ENCODE measurements at places on chromosomes 5 and 9.

DNA sequence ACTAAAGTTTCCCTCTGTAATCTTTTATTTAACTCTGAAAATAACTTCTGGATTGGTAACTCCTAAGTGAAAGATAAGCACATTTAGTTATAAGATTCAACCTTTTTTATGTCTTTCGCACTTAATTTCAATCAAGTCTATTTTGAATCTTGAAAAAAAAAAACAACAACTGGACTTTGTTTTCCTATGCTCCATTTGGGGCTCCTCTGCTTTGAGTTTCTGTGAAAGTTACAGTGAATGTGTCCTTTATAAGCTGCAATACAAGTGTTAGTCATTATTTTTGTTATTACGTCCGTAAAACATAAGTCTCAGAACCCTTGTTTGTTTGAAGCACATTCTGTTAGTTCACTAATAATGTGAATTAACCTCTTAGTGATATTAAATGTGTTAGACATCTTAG, 276.8 kb downstream of the ADAMTS6 start:
- no peak for DNase-seq

GRCh38 chr5:176415240-176415951, 943 bp downstream of the CLTB start:
- no peak for DNase-seq

DNA sequence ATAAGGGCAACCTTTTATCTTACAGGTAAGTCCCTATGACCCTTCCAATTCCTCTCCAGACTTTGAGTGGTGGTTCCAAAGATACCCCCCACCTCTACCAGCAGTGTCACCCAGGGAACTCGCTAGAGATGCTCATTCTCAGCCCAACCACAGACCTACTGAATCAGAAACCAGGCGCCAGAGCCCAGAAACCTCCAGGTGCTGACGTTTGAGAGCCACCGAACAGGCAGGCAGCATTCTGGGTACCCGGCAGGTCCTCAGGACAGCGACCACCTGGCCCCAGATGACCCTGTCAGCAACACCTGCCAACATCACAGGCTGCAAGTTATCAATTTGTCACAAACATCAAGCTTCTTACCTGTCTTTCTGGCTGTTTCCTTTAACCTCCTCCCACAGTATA, 19.5 kb downstream of the RAPGEF1 start:
- DNase-seq: peak; percentile 75

- no peak for DNase-seq
Measured at GRCh38 chr5:122181863-122182262, 52.5 kb downstream of the ZNF474 start.

GRCh38 chr5:127878174-127878750, 175.1 kb downstream of the CCDC192 start:
- DNase-seq: peak; percentile 30

DNA sequence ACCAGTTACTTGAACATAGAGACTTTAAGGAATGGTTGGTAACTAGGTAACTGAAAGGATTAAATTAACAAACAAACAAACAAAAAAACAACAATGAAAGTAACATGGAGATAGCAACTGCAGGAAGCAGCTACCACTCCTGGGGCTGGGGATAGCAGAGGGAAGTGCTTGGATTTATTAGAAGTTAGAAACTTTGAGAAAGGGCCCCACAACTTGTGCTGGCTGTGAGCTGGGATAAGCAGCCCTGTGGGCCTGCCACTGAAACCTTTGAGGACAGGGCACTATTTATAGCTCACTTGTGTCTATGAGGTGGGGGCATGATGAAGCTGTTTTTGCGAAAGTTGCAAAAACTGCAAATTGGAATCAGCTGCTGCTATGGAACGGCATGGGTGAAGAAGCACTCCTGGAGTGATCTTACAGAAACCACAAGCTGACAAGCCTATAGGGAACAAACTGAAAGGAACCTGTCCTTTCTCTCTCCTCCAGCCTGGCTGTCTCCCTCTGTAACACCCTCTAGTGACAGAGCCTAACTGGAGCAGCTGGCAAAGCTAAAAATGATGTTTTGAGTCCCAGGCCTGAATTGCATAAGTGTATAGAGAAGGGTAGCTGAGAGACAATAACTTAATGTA, 91.4 kb upstream of the RANBP6 start:
- DNase-seq: peak; percentile 63

GRCh38 chr5:40226906-40227305, 452.8 kb upstream of the PTGER4 start:
- no peak for DNase-seq

DNA sequence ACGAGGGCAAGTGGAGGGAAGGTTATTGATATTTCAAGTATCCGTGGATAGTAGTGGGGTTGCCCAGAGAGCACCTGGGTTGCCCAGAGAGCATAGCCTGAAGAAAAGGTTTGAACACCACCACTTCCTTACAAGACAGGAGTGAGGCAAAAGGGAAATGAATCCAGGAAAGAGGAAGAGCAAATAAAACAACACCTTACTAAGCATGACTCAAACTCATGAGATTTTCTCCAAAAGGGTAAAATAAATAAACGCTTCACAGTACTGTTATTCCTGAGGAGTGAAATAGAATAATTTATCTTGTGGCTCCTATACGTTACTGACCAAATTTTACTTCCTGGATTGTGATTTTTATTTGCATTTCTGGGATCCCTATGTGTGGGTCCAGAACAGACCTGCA, 65.2 kb upstream of the PTPRD start:
- no peak for DNase-seq

GRCh38 chr9:108662091-108662875, 193.5 kb downstream of the ACTL7B start:
- DNase-seq: no peak

DNA sequence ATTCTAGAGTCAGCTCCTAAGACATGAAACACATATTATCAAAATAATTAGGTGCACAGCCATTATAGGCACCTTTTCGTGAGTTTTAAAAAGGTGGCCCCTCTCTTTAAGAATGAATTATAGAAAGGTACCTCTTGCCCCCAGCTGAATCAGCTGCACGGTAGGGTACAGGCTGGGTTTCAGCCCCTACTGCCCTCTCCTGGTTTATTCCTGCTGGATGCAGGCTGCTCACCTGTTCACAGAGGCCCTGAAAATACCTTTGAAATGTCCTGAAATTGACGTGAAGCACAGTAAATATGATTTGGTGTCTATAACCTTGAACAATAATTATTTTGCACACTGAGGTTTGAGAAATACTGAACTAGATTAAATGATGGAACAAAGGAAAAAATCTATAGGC, 504.8 kb upstream of the SGCD start:
- DNase-seq: no peak

DNA sequence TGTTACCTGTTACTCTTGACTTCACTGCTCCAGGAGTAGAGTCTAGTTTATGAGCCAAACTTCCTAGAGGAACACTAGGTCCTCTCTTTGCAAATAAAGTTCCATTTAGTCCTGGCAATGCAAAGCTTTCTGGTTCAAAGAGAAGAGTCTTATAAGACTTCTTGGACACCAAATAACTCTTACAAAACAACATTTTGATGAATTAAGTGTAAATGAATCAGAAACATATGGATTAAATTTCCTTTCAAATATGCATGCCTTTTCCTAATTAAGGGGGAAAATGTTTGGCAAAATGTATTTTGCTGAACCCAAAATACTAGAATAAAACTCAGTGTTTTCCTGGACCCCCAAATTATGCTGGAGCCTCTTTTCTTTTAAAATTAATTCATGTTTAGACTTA, 388.0 kb downstream of the FGF10 start:
- DNase-seq: no peak

DNA sequence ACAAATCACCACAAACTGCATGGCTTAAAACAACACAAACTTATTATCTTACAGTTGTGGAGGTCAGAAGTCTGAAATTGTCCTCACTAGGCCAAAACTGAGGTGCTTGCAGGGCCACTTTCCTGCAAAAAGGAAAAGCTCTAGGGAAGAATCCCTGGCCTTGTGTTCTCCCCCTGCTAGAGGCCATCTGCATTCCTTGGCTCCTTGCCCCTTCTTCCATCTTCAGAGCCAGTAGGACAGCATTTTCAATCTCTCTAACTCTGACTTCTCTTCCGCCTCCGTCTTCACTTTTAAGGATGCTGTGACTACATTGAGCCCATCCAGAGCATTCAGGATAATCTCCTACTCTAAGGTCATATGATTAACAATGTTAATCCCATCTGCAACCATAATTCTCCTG, 236.6 kb downstream of the CDK5RAP2 start:
- no peak for DNase-seq

DNA sequence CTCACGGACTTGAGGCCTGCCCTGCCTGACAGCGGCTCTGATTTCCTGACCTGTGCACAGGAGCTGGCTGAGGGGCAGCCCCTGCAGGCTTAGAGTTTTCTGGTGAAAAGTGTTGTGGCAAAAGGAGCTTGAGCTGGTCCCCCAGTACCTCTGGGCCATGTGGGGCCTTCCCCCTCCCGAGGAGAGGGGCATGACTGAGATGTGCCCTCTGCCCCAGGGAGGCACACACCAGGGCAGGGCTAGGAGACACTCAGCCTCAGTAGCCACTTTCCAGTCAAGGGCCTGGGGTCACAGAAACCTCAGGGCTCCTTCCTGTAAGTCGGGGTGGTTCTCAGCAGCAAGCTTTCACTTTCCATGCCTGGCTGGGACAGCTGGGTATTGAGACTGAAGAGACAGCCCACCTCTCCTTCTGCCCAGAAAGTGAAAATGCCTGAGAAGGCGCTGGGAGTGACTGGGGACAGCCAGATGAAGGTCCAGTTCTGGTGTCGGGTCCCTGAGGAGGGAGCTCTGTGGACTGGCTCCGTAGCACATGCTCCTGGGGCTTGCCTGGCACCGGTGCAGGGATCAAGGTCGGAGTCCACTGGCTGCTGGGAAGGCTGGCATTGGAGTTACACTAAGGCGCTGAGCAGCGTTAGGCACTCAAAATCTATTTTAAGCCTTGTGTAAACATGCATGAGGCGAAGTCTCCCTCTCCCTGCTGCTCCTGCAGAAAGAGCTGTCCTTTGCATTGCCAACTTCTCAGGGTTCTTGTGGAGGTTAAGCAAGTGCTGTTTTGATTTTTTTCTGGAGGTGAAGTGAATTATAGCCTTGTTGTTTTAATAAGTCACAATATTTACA, 394.9 kb downstream of the GADD45G start:
- DNase-seq: peak; percentile 82

DNA sequence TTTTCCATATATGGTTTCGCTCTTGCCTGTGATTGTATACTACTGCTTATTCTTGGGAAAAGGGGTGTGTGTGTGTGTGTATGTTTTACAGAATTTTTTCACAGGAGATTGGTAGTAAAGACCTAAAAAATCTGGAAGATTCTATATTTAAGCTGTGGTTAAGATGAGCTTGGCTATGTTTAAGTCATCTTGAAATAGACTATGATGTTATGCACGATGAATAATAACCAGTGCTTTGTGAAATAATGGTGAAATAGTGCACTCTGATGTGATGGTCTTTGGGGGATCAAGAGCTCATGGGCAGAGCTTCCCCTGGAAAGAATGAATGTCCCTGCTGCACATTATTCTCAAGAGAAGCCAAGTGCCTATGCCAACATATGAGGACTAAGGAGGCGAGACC, 301.0 kb downstream of the ACTL7B start:
- no peak for DNase-seq

DNA sequence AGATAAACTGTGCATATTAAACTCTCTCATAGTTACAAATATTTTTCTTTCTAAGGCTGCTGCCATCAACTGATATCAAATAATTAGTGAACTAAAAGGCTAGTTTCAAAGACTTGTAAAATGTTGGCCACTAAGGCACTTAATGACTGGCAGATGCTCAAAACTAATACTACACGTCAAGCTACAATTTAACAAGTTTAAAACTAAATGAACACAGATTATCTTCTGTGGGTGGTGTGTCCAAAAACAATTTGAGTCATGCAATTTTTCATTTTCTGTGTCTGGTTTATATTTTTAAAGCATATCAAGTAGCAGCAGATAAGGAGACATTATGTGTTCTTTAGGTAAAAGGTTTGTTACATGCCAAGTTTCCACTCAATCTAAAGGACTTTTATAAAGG, 665.1 kb downstream of the EFNA5 start:
- no peak for DNase-seq
